GM04504 (cell line): ENCODE measurements at places on chromosomes 11 and 22.

DNA sequence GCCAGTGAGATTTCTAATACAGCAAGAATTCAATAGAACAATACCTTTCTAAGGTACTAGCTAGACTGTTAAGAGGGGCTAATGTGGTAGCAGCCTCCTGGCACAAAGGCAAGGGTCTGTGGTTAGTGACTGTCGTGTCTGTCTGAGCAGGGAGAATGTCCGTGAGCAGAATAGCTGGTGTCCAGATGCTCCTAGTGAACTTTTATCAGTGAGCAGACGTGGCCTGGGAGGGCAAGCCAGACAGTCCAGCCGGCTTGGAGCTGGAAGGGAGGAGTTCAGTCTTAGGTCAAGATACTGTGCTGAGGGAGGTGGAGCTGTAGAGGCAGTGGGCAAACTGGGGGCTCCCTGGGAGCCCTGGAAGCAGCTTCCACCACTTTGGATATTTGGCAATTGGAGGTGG, 138.6 kb downstream of the TEAD1 start:
- no peak for DNase-seq

DNA sequence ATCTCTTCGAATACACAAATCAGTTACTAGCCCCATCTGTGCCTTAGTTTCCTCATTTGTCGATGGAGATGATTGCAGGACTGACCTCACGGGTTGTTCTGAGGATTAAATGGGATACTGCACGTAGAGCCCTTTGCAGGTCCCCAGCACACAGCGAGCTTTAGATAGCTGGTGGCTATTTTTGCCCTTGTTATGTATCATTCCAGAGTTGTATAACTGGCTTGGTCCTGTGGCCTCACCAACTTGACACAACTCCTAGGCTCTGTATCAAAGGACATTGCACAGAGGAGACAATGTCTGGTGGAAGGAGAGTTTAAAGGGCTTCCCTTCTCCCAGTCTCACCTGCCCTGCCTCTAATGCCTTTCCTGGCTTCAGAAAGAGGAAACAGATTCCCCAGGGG, 22.8 kb upstream of the DGAT2 start:
- no peak for DNase-seq

GRCh38 chr11:16958833-16959232, 55.4 kb downstream of the PLEKHA7 start:
- DNase-seq, result no peak

- DNase-seq, result peak; percentile 29
These were observed 62.1 kb downstream of the THAP12 start for GRCh38 chr11:76318744-76319384.

GRCh38 chr11:35383953-35384352, 35.4 kb downstream of the SLC1A2 start:
- DNase-seq, result no peak

- DNase-seq, result no peak
These were observed 15.8 kb downstream of the APOL2 start for GRCh38 chr22:36223504-36223903.
